ENCODE measurements at places on chromosomes 5 and 9.

- DNase-seq, result peak; percentile 15
Measured at GRCh38 chr9:17402309-17402708, 176.6 kb upstream of the SH3GL2 start.

DNA sequence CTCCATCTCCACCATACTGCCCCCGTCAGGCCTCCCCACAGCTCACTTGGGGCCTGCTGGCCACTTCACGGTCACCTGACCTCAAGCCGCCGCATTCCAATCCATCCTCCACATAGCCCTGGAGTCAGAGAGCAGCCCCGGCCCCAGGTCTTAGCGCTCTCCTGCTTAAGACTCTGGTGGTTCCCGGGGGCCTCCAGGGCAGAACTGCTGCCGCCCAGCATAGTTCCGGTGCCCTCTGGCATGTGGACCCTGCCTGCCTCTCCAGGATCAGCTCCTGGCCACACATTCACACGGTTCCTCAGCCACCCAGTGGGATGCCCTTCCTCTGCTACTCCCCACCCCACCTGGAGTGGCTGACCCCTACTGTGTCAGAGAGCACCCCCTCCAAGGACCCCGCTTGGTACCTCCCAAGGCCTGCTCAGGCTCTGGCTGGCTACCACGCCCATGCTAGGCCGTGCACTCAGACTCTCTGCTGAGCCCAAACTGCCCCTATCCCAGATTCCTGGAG lies 8.7 kb downstream of the PHYKPL start:
- no peak for DNase-seq

DNA sequence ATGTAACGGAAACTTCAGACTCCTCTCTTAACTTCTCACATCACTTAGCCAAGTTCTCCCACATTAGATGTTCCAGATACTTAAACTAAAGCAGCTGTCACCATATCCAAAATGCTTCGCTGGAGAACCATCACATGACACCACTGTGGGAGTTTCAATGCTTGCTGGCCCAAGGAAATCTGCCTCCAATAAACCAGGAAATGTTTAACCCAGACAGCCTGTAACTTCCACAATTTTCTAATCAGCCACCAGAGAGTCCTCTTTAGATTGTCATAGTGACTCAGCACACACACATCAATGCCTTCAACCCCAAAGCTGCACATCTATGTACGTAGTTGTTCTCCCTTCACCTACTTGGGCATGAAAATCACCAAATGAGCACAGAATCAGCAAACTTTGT lies 118.7 kb downstream of the LPAR1 start:
- no peak for DNase-seq

DNA sequence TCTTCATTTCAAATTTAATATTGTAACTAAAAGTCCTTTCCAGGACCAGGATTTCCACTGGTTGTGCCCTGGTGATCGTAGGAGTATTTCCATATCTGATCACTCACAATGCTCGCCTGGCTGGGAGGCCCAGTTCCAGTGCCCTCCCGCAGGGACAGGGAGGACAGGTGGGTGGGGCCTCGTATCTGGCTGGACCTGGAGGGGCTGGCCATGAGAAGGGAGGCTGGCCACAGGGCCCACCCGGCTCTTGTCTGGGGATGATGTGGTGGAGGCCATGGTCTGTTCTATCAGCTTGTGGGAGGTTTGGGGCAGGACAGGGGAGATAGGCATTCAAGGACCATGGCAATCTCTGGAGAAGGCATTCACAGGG lies 286.4 kb downstream of the GADD45G start:
- no peak for DNase-seq

DNA sequence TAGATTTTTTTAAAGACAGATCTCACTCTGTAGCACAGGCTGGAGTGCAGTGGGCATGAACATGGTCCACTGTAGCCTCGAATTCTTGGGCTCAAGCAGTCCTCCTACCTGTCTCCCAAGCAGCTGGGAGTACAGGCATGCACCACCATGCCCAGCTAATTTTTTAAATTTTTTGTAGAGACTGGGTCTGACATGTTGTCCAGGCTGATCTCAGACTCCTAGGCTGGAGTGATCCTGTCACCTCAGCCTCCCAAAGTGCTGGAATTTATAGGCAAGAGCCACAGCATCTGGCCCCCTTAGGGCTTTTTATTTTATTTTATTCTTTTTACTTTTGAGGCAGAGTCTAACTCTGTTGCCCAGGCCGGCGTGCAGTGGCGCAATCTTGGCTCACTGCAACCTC lies 56.4 kb downstream of the NSD1 start:
- no peak for DNase-seq

DNA sequence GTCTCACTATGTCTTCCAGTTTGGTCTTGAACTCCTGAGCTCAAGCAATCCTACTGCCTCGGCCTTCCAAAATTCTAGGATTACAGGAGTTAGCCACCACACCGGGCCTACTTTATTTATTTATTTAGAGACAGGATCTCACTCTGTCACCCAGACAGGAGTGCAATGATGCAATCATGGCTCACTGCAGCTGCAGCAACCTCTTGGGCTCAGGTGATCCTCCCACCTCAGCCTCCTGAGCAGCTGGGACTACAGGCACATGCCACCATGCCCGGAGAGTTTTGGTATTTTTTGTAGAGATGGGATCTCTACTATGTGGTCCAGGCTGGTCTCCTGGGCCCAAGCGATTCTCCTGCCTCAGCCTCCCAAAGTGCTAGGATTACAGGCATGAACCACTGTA lies 32.8 kb downstream of the PHAX start:
- no peak for DNase-seq

DNA sequence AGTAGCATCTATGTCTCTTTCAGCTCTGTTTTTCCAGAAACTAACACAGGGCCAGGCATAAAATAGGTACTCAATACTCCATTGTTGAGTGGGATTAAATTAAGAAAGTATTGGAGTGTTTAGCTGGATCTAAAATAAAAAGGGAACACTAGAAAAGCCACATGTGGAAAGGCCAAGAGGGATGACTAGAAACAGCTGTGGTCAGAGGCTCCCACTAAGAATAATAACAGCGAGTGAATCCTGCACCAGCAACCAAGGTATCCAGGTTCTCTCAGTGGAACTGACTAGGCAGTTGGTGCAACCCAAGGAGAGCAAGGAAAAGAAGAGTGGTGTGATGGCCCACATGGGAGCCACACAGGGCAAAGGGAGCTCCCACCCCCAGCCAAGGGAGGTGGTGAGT lies 31.5 kb upstream of the RGMB start:
- no peak for DNase-seq

DNA sequence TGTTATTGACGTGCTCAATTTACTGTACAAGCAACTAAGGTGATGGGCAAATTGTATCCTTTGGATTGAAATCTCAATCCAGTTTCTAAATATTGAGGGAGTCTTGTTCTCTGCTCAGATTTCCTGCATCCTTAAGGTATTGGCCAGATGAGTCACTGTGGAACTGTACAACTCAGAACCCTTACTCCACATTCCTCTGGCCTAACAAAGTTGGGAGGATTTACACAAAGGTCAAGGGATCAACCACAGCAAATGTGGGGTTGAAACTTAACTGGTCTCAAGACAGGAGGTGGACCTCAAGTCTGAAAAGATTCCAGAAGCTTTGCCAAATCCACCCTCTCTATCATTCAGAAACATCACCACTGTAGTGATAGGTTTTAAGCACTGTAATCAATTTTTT lies 81.5 kb upstream of the AGXT2 start:
- DNase-seq, result no peak

DNA sequence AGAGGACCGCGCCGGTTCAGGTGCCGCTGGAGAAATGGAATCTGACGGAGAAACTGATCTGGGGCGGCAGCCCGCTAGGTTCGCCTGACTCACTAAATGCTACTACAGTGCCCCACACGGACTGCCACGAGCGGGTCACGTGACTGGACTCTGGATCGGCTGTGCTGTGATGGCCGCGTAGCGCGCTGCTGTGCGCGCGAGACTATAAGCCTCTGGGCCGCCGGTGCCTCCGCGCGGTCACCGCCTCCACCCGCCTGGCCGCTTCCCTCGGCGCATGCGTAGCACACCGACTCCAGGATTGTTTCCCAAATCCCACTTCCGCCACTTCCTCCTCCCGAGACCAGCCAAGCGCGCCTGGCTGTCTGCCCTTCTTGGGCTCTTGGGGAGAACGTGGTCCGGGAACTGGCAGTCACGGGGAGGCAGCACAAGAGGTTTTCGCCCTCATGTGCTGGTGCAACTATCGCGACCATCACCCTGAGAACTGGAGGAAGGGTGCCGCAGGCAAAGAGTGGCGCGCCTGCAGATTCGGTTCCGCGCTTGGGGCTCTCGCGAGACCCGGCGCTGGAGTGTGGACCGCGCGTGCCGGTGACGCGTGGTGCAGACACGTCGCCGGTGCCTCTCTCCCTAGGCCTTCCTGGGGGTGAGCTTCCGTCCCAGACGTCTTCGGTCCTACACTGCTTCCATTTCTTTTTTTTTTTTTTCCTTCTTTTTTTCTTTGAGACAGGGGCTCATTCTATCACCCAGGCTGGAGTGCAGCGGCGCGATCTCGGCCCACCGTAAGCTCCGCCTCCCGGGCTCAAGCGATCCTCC lies 35.8 kb upstream of the GLDC start:
- DNase-seq, result peak; percentile 95

DNA sequence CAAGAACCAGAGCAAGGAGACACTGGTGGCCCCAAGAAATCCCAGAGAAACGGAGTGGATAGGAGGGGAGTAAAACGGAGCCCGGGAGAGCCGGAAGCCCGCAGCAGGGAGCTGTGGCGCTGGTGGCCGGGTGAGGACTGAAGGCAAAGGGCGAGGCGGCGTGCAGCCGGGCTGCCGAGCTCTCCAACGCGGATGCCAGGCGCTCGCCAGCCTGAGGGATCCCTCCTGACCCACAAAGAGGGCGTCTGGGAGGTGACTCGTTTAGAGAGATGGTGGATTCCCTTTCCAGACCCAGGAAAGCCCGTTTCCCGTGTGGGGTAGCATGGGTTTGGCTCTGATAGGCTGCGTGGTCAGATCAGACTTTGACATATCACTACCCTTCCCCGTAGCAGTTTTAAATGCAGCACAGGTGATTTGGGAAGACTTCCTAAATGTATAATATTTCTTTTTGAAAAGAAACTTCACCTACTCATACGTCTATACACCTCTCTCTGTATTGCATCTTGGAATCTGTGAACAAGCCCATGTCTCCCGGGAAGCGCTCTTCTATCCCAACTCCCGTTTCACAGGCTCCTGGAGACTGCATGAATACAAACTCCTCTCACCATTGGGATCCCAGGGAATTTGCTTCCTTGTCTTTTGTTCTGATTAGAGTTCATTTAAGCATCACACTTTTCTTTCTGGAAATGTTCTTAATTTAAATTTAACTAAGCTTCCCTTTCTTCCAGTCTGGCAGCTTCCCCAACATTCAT lies 158.1 kb downstream of the C9orf152 start:
- no peak for DNase-seq

GRCh38 chr5:7794823-7795222 lies 56.1 kb downstream of the CFAP90 start:
- no peak for DNase-seq

GRCh38 chr9:93659044-93659836 lies 82.9 kb downstream of the PHF2 start:
- DNase-seq, result no peak

DNA sequence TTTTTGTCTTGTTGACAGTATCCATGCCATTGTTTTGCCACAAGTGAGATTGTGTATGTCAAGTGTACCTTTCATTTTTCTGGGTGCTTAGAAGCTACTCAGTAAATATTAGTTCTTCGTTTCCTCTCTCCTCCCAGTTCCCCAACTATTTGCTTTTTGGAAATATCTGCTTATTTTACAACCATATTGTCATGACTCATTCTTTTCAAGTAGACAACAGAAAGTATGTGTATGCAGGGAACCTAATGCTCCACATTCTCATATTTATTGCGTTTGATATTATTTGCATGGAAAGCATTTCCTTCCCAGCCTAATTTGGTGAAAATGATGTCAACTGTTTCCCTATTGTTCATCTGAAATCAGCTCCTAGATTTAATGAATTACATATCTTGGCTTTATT lies 483.7 kb upstream of the RIOK2 start:
- DNase-seq, result no peak

DNA sequence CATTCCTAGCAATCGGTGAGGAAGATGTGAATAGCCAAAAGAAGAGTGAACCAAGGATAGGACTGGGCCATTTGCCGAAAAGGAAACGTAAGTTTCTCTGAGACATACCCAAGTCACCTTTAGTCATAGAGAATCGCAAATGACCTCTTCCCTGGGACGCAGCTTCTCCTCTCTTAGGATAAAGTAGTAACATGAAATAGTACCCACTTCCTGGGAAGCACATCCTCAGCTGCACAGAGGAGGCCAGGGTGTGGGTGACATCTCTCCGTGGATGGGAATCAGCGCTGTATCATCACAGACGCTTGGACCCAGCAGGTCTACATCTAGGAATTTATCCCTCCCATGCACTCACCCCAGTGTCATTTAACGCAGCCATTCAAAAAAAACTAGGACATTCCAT lies 120.9 kb upstream of the PHYKPL start:
- no peak for DNase-seq

DNA sequence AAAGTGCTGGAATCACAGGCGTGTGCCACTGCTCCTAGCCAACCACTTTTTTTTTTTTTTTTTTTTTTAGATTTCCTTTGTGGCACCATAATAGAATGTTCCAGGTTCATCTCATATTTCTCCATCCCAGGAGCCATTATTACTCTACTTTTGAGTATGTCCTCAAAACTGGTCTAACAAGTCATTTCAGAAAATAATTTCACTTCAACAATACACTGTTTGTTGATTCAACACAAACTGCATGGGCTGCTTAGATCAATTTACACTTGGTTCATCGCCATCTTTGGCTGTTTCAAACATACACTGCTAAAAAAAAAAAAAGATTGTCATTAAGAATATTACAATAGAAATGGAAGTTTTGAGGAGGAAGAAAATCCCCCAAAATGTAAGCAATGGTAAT lies 57.9 kb downstream of the CSNK1A1 start:
- no peak for DNase-seq

DNA sequence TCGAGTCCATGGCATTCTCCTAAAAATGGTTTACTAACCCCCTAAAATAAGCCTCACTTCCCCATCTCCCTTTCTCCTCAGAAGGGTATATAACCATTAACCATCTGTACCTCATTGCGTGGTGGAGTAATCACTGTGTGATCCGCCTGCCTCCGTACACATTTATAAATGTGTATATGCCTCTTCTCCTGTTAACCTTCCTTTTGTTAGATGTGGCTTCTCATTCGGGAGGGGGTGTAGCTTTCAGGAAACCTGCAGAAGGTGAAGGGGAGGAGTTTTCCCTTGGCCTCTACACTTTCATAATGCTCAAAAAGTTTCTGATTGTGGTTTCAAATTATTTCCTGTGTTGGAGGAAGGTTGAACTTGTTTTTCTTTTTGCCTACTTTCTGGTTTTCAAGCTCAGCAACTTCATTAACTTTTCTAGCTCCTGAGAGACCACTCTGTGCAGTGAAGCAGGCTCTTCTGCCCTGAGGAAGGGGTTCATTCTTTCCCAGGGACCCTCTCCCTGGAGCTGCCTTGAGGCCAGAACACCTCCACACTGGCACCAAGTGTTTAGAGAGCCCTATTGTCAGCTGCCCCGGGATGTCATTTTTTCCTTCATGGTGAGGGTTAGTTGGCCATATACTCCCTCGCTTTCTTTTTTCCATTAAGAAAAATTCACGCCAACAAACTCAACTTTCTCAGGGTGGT lies 46.9 kb downstream of the RASGRF2 start:
- no peak for DNase-seq

GRCh38 chr5:20522905-20523482 lies 535.0 kb upstream of the CDH18 start:
- DNase-seq, result no peak

Measured in neuronal stem cell (in vitro differentiated cells).